AG10803 (cell line): ENCODE measurements at places on chromosomes 11 and 22.
A peak's percentile ranks its signal among the peaks of the same experiment; 100 is the strongest.

DNA sequence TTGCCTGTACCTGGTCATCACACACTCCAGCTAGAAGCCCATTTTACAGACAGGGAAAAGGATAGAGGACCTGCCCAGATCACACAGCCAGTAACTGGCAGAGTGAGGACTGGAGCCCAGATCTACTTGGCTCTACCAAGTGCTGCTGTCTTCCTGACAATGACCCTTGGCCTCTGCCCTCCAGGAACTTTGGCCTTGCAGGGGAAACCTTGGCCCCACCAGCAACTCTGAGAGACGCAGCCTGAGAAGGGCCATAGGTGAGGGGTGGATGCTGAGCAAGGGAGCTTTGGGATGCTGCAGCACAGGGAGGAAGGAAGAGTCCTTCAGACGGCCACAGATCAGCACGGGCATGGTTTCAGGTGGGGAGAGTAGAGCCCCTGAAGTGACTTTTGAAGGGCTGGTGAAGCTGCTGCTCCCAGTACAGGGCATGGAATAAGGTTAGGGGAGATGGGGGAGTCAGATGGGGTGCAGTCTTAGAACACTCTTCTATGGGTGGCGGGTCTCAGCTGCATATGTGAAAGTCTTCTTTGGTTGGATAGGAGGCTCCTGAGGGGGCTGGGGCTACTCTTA, 2.0 kb upstream of the CAPN5 start:
- DNase-seq = no peak

- no peak for DNase-seq
Measured at GRCh38 chr22:45221201-45221600, 19.5 kb downstream of the KIAA0930 start.

GRCh38 chr11:67616431-67617242, 9.9 kb downstream of the NDUFV1 start:
- no peak for DNase-seq

- peak; percentile 44 for DNase-seq
Measured at GRCh38 chr22:38655519-38656255, 505 bp downstream of the FAM227A start.

- DNase-seq = no peak
Measured at GRCh38 chr11:2694495-2694894, 5.3 kb downstream of the KCNQ1OT1 start.

DNA sequence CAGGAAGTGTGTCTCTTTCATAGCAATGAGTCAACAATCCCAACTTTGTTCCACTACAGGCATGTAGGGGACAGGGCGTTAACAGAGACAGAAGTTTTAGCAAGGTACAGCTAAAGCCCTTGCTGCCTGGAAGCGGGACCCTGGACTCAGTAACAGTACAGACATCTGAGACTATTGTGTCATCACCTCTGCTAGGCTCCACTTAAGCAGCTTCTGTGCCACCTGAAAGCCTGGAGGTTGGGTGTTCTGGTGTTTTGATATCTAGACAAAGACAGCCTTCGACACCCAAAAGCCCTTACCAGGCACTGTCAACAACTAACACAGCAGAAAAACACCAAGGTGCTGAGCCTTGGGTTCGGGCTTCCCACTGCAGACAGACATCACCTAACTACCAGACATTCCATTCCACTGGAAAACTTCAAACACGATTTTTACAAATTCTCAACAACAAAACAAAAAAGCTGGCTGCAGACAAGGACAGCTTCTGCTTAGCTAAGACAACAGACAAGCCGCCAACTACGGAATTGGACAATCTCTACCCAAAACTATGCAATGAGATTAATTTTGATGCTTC, 20.6 kb upstream of the CHST1 start:
- DNase-seq = no peak

DNA sequence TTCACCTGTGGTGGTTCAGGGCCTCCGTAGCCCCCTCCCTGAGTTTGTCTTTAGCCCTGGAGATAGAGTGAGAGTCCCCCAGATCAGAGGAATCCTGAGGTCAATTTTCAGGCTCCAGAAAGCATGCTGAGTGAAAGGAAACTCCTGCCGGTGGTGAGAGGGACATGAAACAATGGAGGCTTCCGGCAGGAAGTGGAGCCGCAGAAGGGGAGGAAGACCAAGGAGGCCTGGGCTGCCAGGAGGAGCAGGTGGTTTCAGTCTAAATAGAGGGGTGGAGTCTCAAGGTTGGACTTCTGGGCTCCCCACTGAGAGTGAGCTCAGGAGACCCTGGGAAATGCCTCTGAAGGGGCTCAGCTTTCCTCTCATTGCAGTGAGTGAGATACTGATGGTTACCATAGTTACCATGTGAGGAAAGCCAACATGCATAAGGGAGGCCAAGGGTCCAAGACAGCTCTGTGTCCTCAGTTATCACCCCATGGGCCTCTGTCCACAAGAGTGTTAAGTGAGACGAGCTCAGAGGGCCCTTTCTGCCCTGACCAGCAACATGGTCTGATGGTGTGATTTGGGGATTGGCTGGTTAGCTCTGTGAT, 10.7 kb downstream of the SLCO2B1 start:
- DNase-seq = no peak

- DNase-seq = no peak
Measured at GRCh38 chr22:47232753-47233152, 470.3 kb downstream of the TBC1D22A start.

DNA sequence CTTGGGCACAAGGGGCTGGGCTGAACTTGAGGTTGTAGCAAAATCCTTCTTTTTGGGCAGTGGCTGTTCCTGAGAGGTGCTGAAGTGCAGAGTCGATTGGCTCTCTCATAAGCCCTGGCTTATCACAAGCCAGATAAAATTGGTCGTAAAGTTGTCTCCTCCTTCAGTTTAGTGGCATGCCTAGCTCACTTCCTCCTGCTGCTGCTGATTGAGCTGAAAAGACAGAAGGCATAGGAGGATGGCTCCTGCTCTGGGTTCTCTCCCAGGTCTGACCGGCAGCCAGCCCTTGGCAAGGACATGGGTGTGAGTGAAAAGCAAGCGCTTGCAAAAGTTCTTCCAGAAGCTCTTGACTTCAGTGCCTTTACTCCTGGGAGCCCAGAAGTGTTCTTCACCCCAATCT, 83.9 kb downstream of the LDLRAD3 start:
- DNase-seq = no peak

DNA sequence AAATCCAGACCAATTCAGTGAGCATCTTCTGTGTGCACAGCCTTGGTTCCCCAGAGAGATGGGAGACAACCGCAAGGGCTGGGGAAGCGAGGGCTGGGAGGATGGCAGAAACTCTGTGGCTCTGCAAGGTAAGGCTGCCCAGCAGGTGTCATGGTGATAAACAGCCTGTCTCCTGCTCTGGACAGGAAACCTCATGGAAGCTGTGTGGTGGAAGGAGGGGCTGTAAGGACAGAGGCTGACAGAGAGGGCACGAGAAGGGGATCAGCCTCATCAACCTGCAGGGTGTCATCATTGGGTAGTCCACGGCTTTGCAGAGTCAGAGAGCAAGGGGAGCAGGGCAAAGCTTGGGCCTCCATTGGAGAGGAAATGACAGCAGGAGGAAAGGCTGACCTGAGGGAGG, 138.4 kb upstream of the CADM1 start:
- no peak for DNase-seq

- DNase-seq = peak; percentile 52
Measured at GRCh38 chr11:72738199-72739141, 13.7 kb downstream of the ARAP1 start.

DNA sequence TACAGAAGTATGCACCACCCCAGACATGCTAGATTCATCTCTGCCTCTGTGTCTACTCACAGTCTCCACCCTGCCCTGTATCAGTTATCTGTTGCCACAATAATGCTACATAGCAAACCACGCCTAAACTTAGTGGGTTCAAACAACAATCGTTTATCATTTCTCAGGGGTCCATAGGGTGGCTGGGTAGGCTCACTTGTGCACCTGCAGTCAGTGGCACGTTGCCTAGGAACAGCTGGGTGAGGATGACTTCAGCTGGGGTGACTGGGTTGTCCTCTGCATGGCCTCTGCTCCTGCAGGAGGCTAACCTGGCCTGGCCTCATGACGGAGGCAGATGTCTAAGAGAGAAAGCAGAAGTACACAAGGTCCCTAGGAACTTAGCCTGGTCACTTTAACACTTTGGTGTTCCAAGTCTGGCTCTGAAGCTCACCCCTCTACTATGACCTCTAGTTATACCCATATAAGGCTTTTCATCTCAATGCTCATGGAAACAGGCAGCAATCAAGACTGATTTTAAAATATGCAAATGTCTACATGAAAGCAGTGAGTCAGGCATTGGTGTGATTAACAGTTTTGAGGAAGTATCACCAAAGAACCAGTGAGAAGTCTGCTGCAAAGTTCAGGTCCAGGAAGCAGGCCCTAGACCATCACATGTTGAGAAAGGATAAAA, 10.7 kb downstream of the OLFML1 start:
- no peak for DNase-seq

DNA sequence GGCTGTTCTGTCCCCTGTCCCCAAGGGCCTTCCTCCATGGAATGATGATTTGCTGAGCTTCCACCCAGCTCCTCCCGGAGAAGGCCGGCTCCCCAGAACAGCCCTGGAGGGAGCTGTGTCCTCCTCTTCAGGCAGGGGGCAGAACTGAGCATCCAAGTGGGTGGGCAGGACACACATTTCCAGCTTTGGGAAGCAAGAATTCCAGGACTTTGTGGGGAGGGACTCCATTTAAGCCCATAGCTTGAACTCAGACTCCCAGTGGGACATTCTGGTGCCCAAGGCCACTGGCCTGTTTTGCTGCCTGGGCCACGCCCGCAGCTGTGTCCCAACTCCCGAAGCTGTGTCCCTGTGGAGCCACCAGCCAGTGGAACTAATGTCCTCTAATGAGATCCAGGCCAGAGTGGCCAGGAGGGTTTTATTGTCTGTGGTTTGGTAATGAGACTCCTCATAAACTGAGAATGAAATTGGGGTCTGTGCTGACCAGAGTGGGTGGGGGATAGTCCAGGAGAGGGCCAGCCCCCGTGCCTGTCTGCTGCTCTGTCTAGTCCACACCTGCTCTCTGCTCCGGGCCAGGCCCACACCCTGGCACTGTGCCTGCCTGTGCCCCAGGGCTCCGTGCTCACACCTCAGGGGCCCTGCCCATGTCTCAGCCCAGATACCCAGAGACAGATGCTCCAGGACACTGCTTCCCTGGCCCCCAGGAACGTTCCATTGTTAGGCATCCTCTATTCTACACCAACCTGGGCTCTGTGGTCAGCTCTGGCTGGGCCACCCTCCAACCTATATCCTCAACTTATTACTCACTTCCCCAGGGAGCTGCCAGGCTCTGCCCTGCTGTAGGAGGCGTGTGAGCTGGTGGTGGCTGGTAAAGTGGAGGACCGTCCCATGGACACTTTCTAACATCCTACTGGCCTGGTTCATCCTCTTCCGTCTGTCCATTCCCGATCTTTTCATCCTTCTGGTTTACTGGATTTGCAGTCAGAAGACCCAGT, 7.6 kb downstream of the NECTIN1 start:
- peak; percentile 36 for DNase-seq
